ENCODE measurements at places on chromosomes 6 and 20.

DNA sequence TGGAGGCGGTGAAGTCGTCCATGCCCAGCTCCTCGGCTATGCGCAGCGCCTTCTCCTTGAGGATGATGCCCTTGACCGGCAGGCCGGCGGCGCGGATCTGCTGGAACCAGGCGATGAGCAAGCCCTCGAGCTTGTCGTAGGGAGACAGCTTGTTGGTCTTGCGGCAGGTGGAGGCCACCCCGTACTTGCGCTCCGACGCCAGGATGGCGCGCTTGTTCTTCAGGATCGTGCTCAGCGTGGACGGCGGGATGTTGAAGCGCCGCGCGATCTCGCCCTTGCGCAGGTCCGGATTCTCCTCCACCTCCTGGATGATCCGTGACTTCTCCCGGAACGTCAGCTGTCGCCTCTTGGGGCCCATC lies 435 bp downstream of the CENPB start:
- peak; percentile 54 for DNase-seq

- DNase-seq = no peak
These were observed 13.1 kb downstream of the ITPR3 start for GRCh38 chr6:33634161-33634727.

DNA sequence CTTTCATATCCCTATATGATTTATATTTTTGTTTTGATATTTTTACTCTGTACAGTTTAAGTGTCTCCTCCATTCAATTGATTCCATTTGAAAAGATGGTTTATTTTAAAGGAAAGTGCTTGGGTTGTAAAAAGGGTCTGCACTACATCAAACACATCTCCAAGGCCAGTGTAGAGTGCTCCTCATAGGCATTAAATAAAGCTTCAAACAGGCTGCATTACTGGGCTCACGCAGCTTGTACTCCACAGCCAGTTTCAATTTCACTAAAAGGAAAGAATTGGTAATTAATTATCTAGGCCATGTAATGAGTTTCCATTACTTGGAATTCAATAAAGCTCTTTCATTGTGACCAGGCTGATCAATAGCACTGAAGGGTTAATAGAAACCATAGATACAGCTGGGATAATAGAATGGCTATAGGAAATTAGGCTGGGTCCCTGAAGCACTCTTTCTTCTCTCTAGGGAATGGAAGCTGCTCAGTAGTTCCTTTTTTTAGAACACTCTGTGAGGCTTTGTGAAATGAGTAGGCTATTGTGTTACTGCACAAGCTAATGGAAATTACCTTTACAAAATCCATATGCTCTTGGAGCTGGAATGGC lies 442.2 kb downstream of the RNF144B start:
- DNase-seq = no peak

- no peak for DNase-seq
These were observed 83.7 kb downstream of the FYN start for GRCh38 chr6:111789598-111789997.

DNA sequence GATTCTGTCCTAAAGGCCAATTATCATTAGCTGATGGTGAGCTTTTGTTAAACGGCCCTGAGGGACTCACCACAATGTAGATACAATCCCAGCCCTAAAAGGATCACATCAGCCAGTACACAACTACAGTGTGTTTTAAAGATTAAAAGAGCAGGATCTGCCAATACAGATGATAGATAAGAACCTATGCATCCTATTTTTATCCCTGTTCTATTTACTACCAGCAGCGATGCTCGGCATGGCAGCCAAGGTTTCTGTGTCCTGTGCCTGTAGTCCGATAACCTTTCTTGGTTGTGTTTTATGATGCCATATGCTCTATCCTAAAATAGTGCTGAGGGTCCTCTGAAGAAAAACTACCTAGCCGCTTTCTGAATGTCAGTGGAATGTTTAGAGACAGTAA lies 289.4 kb downstream of the PHACTR1 start:
- DNase-seq = no peak

GRCh38 chr6:132251711-132252110 lies 149.6 kb downstream of the MOXD1 start:
- no peak for DNase-seq

DNA sequence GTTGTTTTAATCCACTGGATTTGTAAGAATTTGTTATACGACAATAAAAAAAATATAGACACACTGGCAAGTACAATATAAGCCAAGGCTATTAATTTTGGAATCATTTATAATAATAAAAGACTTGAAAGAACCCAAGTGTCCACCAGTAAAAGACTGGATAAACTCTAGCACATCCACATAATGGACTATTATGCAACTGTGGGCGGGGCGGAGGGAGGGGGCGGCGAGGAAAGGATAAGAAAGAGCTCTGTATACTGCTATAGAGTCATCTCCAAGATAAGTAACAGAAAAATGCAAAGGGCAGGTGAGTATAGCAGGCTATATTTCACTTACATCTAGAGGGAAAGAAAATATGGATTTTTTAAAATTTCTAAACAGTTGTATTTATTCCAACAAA lies 123.3 kb downstream of the TBC1D32 start:
- no peak for DNase-seq

DNA sequence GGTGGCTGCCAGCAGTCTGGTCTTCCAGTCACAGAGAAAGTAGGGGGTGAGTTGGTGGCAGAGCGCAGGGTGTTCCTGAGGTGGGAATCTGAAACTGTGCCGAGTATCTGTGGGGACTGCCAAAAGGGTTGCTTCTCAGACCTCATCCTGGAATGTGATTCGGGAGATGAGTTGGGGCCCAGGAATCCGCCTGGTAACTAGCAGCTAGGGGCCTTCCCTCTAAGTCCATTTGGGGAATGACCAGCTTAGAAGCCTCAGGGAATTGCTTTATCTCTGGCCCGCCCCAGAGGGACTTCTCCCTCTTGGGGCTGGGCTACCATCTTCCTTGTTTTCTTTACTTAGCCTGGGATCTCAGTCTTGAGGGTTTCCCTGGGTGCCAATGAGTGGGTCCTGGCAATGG lies 49.6 kb downstream of the MOCS1 start:
- no peak for DNase-seq

GRCh38 chr6:41428996-41429421 lies 93.6 kb downstream of the NCR2 start:
- peak; percentile 61 for DNase-seq

DNA sequence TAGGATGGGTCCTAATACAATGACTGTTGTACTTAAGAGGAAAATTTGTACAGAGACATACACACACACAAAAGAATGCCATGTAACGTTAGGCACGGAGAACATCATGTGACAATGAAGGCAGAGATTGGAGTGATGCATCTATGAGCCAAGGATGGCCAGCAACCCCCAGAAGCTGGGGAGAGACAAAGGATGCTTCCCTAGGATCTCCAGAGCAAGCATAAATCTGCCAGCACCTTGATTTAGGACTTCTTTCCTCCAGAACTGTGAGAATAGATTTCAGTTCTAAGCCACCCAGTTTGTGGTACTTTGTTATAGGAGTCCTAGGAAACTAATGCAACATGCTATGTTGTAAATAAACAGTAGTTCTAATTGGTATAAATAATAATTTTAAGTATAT lies 25.0 kb downstream of the EYA4 start:
- DNase-seq = no peak

DNA sequence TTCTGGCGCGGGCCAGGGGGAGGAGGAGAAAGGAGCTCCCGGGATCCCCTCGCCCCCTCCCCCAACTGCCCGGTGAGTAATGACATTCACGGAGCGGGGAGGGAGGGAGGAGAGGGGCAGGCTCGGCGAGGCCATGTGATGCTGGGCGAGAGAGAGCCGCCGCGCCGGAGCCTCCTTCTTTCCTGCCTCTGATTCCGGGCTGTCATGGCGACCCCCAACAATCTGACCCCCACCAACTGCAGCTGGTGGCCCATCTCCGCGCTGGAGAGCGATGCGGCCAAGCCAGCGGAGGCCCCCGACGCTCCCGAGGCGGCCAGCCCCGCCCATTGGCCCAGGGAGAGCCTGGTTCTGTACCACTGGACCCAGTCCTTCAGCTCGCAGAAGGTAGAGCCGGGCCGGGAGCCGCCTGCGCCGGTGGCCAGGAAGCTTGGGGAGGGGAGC lies at the start of gene GDAP1L1:
Gene GDAP1L1 (plus strand): TSS at position 178 of the 441 bp plus-strand sequence. CDS start 27 bp downstream, at position 205.
- DNase-seq = no peak

DNA sequence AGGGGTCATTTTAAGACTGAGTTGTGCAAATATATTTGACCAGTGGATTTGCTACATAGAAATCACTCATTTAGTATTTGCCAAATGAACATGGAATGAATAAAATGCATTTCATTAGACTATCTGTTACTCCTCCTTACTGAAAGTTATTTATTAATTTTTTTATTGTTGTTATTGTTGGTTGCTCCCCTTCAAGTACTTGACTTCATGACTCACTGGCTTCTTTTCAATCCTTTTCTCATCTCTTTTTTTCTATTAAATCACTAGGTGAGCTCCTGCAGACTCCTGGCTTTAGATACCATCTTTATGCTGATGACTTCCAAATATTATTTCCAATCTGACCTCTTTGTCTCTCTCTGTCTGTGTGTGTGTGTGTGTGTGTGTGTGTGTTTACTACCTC lies 192.2 kb upstream of the FAM83B start:
- no peak for DNase-seq

GRCh38 chr6:159446340-159446739 lies 246.7 kb downstream of the SOD2 start:
- no peak for DNase-seq

DNA sequence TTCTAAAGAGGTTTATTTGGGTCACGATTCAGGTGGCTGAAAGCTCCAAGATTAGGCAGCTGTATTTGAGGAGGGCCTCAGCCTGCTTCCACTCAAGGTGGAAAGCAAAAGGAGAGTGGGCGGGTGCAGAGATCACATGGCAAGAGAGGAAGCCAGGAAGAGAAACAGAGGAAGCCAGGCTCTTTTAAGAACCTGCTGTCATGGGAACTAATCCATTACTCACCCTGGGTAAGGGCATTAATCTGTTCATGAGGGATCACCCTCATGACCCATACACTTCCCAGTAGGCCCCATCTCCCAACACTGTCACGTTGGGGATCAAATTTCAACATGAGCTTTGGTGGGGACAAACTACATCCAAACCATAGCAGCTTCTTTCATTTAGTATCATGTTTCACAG lies 53.9 kb downstream of the DHX35 start:
- DNase-seq = peak; percentile 8

DNA sequence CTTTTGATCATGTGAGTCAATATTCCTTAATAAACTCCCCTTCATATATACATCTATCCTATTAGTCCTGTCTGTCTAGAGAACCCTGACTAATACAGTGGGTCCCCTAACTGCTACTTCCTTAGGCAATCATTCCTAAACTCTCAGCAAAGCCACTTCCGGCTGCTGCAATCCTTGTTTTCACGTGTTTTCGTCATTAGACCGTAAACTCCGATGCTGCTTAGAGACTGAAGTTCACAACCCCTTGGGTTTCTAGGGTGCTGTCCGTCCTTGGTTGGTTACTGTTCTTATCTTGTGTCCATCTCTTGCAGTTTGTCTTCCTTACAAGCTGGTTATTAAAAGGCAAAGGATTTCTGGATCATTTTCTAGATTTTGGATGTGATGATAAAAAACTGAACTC lies 106.4 kb downstream of the GMPR start:
- DNase-seq = peak; percentile 32

- peak; percentile 69 for DNase-seq
These were observed 7.1 kb upstream of the CAPN11 start for GRCh38 chr6:44151348-44152108.

DNA sequence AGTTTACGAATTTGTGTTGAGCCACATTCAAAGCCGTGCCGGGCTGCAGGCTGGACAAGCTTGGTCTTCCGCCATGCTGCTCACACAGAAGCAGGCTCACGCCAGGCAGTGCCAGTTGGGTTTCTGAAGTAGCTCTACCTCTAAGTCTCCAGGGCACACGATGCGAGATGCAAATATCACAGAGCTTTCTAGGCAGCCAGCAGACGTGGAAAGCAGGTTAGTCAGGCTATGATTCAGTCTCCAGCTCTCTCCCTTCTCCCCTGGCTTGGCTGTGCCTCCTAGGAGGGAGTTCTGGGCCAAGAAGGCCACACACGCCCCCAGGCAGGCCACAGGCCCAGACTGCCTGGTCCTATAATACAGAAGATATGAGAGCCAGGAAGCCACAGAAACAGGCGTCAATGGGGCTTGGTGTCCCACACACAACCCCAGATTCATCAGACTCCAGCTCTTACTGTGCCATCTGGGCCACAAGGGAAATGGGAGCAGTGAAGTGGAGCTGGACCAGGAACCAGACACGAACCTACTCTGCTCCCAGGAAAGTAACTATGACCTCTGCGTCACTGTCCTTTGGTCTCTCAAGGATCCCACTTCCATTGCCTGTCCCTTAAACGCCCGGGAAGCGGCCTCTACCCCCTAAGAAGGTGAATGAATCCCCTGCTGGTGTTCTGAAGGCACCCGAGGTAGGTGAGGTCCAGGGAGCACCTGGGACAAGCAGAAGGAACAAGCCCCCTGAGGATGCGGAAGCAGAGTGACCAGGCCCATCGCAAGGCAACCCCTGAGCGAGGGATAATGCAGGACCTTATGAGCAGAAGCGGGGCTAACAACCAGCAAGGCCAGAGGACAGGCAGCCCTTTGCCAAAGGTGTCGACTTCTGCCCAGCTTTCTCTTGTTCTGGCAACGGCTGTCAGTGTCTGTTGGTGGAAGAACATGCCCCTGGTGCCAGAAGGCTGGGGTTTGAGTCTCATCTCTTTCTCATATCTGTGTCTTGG lies 61.2 kb downstream of the GFOD1 start:
- no peak for DNase-seq

- no peak for DNase-seq
These were observed 306.3 kb downstream of the PRL start for GRCh38 chr6:21990577-21990976.

GRCh38 chr20:58481481-58482021 lies 33.6 kb downstream of the APCDD1L start:
- no peak for DNase-seq

DNA sequence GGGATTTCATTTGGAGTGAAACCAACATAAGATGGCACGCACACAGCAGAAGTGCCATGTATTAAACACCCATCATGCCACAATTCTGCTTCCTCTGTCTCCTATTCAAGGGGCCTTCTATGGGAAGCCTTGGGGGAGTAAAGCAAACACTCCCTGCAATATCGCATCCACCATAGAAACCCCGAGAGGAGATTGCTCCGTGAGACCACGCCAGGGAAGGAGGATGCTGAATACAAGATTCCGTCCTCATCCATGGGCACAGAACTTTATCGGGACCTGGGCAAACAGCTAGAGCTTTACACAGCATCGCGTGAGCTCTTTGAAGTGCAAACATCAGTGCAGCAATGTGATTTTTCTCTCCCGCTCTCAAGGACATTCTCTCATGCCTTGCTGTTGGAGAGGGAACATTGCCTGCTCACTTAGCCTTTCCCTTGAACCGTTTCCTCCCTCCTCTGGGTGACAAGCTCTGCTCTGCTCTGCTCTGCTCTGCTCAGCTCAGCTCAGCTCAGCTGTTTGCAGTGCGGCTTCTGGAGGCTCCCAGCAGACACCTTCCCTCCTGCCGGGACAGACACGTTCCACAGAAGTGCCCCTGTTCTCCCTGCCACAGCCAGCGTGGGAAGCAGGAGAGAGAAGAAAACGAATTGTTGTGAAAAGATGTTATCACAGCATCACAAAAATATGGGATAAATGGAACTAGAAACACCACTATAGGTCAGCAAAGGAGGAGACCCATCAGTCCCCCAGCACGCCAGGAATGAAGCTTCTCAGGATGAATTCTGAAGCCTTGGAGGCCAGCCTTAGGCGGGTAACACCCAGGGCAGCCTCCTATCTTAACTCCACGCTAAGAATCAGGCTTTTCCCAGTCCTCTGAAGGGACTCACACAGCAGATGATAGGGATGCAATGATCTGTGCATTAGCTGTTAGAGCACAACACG lies 48.2 kb downstream of the RNASET2 start:
- DNase-seq = no peak

- no peak for DNase-seq
These were observed 29.8 kb downstream of the SMPDL3A start for GRCh38 chr6:122818866-122819265.

GRCh38 chr6:24547243-24547642 lies 52.5 kb downstream of the ALDH5A1 start:
- DNase-seq = no peak

GRCh38 chr20:16520154-16520553 lies 53.1 kb downstream of the KIF16B start:
- no peak for DNase-seq

Data from inflammatory macrophage treated with lipopolysaccharide for 4 hours (primary cell).